ENCODE measurements at places on chromosomes 16 and 17. TPM values are rescaled to one million over a fixed set of nuclear protein-coding genes. Genes with fewer than 3 reads are reported as not detected.

- no peak overlapping the region for H3K27ac ChIP-seq
- DNase-seq: peak; percentile 44
- no peak overlapping the region for H3K4me3 ChIP-seq
- peaks cover 41% of the 10 kb centered on the region for H3K36me3 ChIP-seq
- no peaks in the 10 kb centered on the region for H3K27me3 ChIP-seq
Observed at GRCh38 chr17:44350733-44351226, 5.7 kb downstream of the GRN start.

- peaks cover 15% of the 10 kb centered on the region for H3K4me1 ChIP-seq
- DNase-seq: peak; percentile 37
- peaks cover 4% of the 10 kb centered on the region for H3K27me3 ChIP-seq
- no peak overlapping the region for H3K4me3 ChIP-seq
Observed at GRCh38 chr16:785563-786535, 2.3 kb downstream of the RPUSD1 start.

- H3K4me1 ChIP-seq: peaks cover 5% of the 10 kb centered on the region
- no peaks in the 10 kb centered on the region for H3K27me3 ChIP-seq
- H3K36me3 ChIP-seq: peaks cover 36% of the 10 kb centered on the region
- no peak for DNase-seq
- no peak overlapping the region for H3K27ac ChIP-seq
Observed at GRCh38 chr16:89291363-89291762, 73.9 kb downstream of the ZNF778 start.

The SEPTIN1 gene
- not detected for total RNA-seq

DNA sequence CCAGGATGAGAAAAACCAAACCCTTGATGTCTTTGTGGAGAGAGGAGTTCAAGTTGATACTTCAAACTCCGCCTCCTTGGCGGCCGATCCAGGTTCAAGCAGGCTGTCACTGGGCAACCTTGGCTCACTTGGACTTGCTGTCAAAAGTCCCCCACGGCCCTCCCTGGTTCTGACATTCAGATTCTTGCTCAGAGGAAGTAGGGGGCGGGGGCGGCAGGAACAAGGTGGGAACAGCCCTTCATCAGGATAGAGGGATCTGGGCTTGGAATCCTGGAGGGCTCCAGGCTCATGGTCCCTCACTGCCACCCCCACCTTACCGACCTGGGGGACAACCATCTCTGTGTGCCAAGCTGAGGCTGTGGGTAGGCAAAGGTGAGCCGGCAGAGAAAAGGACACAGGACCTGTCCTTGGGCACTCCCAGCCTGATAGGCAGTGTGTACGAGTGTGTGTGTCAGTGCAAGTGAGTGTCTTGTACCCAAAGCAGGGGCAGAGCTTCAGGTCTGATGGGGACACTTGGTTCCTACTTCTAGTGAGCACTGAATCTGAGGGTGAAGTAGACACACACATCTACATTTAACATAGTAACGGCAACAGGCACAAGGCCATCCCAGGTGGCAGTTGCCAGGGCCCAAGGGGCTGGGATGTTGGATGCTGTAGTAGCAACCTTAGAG is 6.6 kb upstream of the TSPOAP1 start:
- no peaks in the 10 kb centered on the region for H3K27me3 ChIP-seq
- H3K36me3 ChIP-seq: no peaks in the 10 kb centered on the region
- no peak overlapping the region for H3K4me3 ChIP-seq
- H3K4me1 ChIP-seq: peaks cover 38% of the 10 kb centered on the region
- H3K27ac ChIP-seq: no peak overlapping the region

GRCh38 chr17:56891751-56892150 is 22.1 kb downstream of the TRIM25 start:
- no peaks in the 10 kb centered on the region for H3K4me1 ChIP-seq
- H3K36me3 ChIP-seq: peaks cover 60% of the 10 kb centered on the region
- no peak overlapping the region for H3K4me3 ChIP-seq
- DNase-seq: no peak

- H3K36me3 ChIP-seq: no peaks in the 10 kb centered on the region
- H3K27me3 ChIP-seq: peaks cover 12% of the 10 kb centered on the region
- H3K4me1 ChIP-seq: peaks cover 5% of the 10 kb centered on the region
Observed at GRCh38 chr16:50259334-50260205, 6.8 kb upstream of the ADCY7 start.

The CDRT4 gene
- total RNA-seq: 0.56 TPM

DNA sequence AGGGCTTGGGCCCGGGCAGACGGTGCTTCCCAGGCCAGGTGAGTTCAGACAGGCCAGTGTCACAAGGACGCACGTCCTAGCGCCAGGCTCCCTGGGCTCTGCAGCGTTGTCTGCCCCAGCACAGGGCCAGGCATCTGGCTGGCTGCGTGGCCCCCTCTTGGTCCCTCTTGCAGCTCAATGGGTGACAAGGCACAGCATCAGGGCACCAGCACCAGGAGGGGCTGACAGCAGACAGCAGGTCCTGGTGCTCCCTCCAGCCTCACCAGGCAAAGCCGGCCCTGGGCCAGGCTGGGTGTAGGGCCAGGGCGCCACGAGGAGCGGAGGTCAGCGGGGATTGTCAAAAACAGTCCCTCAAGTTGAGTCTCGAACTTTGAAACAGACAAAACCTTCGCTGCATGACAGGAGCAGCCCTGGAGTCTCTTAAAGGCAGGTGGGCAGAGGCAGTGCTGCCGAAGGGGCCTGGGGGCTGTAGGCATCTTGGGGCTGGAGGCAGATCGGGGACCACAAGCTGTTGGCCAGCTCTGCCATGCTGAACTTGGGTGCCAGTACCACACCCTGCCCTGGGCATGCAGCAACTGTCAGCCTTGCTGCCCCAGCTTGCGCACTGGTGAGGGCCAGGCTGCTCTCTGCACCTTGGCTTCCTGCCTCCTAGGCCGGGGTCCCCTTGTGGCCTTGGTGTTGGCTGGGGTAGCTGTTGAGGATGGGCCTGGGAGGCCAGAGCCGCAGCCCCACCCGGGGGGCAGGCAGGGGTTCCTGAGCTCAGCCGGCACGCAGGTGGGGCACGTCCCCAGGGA is 48.8 kb downstream of the PRMT7 start:
- no peak overlapping the region for H3K4me3 ChIP-seq
- DNase-seq: no peak
- no peak overlapping the region for H3K27ac ChIP-seq

- H3K27ac ChIP-seq: no peak overlapping the region
- no peak for DNase-seq
- H3K27me3 ChIP-seq: no peaks in the 10 kb centered on the region
Observed at GRCh38 chr17:72927146-72927545, 165.3 kb downstream of the SLC39A11 start.

GRCh38 chr16:84053237-84053636 is 10.6 kb upstream of the SLC38A8 start:
- no peaks in the 10 kb centered on the region for H3K27me3 ChIP-seq
- DNase-seq: no peak
- H3K4me3 ChIP-seq: no peak overlapping the region
- H3K4me1 ChIP-seq: no peaks in the 10 kb centered on the region
- H3K27ac ChIP-seq: no peak overlapping the region
- peaks cover 47% of the 10 kb centered on the region for H3K36me3 ChIP-seq

The PIGS gene
- 27.5 TPM for total RNA-seq

DNA sequence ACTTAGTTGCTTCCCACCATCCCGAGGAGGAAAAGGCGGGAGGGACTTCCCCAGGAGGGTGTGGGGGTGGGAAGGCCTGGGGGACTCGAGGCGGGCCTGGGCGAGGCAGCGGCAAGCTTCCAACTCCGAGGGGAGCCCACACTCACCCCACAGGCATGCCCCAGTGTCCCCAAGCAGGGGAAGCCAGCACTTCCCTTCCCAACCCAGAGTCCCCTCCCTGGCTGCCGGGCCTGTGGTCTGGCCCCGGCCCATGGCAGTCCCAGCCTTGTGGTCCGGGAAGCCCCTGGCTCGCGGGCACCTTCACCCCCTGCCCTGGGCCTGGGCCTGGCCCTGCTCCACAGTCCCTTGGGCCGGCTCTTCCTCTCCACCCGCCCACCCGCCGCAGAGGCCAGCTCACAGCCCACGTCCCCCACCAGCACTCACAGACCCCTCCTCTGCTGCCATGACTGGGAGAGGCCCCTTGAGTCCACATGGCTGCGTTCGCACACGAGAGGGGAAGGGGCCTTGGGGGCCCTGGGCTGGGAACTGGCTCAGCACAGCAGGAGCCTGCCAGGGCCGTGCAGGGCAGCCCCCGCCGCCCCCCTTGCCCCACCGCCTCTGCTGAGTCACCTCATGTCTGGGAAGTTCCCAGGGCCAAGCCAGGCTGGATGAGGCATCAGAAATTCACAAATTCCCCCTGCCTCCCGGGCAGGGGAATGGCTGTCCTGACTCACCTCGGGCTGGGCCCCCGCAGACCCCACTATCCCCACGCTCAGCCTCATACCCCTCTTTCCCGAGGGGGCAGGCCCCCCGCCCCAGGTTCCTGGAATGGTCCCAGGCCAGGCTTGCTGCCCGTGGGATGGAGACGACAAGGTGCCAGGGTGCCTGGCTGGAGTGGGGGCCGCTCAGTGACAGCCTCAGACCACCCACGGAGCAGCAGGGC is 27.8 kb downstream of the BAHCC1 start:
- H3K4me1 ChIP-seq: peaks cover 44% of the 10 kb centered on the region
- peak overlapping the region; percentile 15 for H3K4me3 ChIP-seq
- no peaks in the 10 kb centered on the region for H3K36me3 ChIP-seq
- peak overlapping the region; percentile 98 for H3K27ac ChIP-seq
